ENCODE measurements at places on chromosomes 16 and 17.

DNA sequence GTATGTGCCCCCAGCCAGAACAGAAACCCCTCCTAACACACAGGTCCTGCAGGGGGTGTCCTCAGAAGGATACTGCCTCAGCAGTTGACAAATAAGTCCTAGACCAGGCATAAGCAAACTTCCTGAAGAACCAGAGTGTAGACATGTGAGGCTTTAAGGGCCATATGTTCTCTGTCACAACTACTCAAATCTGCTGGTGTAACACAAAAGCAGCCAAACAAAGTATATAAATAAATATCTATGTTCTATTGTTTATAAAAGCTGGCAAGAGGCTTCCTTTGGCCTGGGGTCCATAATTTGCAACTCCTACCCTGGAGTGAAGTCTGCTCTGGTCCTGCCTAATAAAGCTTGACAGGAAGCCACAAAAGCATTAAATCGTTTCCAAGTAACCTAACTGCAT lies 9.9 kb downstream of the FAM83G start:
- no peak for DNase-seq

DNA sequence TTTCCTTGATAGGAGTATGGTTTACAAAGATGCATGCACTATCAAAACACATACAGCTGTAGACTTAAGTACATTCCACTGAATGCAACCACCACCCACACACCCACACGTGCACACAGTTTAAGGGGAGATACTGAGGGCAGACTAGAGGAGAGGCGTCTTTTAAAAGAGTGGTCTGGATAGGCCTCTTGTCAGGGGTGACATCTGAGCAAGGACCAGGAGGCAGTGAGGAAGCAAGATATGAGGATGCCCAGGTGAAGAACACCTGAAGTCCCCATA lies 12.6 kb downstream of the MPHOSPH6 start:
- DNase-seq = no peak

GRCh38 chr17:72455562-72455961 lies 334.7 kb downstream of the SOX9 start:
- DNase-seq = no peak

- DNase-seq = no peak
Measured at GRCh38 chr16:66486773-66487579, 59.9 kb downstream of the BEAN1 start.

DNA sequence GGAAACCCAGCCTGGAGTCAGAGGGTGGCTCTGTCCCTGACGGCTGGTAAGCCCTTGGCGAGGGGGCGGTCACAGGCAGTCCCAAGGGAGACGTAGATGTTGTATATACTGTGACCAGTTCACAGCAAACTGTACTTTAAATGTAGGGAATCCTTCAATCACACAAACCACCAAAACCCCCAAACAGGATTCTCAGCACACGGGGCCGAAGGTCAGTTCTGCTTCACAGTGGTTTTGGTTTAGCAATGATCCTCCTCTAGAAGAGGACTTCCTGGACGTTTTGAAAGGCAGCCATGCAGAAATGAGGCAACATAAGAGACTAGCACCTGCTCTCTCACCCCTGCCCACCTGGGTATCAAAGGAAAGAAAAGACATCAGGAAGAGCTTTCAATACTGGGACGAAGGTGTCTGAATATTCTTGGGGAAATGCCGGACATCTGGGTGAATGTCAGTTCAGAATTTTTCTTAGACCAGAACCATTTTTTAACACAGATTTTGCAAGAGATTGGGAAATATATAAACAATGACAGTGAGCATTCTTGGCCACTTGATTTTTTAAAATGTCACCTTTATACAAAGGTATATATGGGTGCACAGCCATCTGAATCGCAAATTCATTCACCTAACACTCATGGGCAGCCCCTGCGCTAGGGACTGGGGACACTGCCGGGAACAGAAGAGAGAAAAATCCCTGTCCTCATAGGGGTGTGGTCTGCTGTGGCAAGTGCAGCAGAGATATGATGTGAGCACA lies 74.2 kb downstream of the CRISPLD2 start:
- no peak for DNase-seq

GRCh38 chr16:87115646-87116045 lies 201.5 kb downstream of the C16orf95 start:
- no peak for DNase-seq

DNA sequence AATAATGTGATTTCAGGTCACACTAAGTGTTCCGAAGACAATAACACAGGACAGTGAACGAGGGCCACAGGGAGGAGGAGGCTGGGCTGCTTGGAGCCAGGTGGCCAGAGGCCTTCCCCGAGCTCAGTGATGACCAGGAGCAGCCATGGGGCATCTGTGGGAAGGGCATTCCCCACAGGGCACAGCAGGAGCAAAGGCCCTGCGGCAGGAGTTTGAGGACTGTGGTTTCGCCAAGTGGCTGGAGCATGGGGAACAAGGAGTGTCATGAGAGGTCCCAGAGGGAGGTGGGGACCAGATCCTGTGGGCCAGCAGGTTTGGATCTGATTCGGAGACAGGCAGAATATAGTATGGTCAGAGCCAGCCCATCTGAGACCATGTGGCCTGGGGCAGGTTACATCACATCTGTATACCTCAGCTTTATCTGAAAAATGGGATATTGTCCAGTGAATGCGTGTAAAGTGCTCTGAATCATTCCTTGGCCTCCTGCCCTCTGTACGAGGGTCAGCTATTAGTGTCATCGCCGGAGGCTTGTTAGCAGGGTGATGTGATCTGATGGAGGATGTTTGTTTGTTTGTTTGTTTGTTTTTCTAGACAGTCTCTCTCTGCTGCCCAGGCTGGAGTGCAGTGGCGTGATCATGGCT lies 176.8 kb downstream of the KATNIP start:
- no peak for DNase-seq

DNA sequence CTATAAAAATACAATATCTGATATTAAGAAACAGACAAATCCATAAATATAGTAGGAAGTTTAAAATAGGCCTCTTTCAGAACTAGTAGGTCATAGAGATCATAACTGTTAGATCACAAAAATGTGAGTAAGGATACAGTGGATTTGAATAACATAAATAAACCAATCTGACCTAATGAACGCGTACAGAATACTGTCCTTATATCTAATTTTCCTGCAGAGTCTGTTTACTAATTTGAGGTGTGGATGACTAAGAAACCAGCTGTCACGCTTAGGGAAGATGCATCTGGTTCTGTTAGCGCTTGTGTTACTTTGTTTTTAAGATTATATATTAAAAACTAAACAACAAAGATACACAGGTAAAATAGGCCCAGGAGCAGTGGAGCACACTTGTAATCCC lies 14.8 kb downstream of the CPD start:
- no peak for DNase-seq

GRCh38 chr16:59634004-59634579 lies 900.0 kb upstream of the GOT2 start:
- no peak for DNase-seq

- peak; percentile 94 for DNase-seq
Measured at GRCh38 chr17:38598536-38598935, 7.2 kb downstream of the SRCIN1 start.

- DNase-seq = no peak
Measured at GRCh38 chr16:11799017-11799381, 1.9 kb upstream of the ZC3H7A start.

DNA sequence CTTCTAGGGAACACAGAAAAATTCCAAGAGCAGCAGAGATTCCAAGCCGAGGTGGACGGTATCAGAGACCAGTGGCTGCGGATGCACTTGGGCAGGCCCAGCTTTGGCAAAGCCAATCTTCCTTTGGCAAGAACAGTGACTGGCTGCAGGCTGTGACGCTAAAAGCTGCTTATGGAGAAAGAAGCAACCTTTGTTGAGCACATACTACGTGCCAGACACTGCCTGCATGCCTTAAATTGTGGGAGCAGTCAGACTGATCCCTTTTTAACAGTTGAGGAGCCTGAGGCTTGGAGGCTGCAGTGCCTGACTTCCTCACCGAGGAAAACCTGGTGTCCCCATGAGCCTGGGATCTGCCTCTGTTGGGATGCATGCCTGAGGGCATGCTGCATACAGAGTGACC lies 69.0 kb upstream of the AMZ2 start:
- no peak for DNase-seq

GRCh38 chr16:2365397-2366294 lies 25.1 kb upstream of the ABCA3 start:
- no peak for DNase-seq

GRCh38 chr17:62931101-62931500 lies 34.9 kb upstream of the TANC2 start:
- DNase-seq = no peak

DNA sequence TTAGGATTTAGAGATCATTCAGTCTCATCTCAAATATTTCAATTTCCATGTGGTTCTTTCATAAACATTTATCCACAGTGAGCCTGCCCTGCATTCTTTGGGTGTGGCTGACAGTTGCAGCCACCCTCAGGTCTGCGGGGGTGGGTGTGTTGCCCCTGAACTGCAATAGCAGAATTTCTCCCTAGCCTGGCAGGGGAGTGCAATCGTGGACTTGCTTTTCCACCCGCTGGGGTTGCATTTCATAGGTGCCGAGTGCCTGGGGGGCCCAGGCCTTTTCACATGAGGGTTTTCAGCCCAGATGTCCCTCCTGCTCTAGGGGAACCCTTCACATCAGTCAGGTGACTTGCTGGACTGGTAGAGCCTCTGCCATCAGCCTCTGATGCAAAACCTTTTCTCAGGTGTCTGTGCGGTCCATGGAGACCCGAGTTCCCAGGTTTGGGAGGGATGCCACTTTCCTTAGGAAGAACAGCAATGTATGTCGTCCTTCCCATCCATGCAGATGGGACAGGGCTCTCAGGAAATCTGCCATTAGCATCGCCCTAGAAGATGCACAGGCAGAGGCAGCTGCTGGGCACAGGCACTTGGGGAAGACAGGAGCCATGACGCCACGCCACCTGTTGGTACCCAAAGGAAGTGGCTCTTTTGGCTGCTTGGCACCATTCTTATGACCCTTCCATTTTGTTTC lies 2.4 kb upstream of the USP36 start:
- DNase-seq = peak; percentile 84

GRCh38 chr17:79556271-79556670 lies 54.6 kb downstream of the RBFOX3 start:
- peak; percentile 17 for DNase-seq

GRCh38 chr16:67546761-67547422 lies 15.4 kb upstream of the CTCF start:
- DNase-seq = peak; percentile 95

DNA sequence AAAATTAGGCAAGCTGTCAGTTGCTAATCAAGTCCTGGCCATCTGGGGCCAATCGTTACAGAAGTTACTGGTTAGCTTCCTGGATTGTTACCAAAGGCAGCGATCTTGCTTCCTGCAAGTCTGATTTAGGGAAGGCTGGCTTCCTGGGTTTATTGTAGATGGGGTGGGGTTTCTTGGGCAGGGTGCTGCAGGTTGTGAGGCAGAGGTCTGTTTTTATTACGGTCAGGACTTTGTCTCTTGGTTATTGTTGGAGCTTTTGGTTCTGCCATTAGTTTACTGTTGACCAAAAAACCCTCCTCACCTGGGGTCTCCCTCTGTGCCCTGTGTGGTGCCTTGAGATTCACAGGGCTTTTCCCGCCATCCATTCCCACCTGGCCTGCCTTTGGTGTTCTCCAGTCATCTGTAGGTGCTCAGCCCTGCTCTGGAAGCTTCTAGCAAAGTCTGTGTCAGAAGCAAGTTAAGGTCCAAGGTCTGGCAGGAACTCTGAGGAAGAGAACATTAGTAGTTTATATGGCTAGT lies 36.9 kb downstream of the SLC47A1 start:
- DNase-seq = no peak

- no peak for DNase-seq
Measured at GRCh38 chr17:47955497-47956461, 1.9 kb downstream of the PRR15L start.

DNA sequence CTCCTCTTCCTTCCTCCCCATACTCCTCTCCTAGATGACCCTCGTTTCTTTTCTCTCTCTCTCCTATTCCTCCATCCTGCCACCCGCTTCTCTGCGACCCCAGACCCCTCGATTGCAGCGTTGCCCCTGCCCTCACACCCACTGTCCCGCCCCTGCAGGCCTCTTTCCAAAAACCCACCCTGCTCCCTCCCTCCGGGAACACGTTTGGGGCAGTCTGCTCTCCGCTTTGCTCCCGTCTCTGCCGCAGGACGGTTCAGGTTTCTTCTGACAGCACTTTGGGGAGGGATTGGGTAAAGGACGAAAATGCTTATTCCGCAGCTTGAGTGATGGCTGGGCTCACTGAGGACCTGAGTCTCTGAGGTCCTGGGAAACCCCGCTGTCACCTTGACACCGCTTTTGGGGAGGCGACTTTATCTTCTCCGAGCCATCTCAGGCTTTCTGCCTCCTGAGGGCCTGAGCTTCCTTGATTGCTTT lies 690 bp downstream of the NDE1 start:
- DNase-seq = peak; percentile 72

- DNase-seq = peak; percentile 79
Measured at GRCh38 chr17:4641297-4642195, at the start of gene ALOX15. TSS of gene ALOX15 (minus strand) at chr17:4641678. CDS start at chr17:4641651, 27 bp downstream.

GRCh38 chr16:86085795-86086194 lies 186.8 kb downstream of the IRF8 start:
- DNase-seq = no peak

DNA sequence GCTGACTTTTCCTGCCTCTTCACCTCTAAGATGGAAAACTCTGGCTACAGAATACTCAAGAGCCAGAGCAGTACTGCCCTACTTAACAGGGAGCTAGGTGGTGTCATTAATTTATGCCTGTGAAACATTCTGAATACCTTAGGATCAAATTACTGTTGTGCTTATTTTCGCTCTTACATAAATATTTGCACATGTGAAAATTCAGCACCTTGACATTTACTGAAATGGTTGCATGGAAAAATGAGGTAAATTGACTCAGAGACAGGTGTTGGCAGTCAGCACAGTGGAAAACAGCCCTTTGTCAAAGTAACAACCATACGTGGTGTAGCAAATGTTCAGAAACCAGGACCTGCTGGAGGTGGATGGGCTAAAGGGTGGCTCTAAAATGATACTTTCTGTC lies 193.6 kb downstream of the CDH8 start:
- DNase-seq = no peak

DNA sequence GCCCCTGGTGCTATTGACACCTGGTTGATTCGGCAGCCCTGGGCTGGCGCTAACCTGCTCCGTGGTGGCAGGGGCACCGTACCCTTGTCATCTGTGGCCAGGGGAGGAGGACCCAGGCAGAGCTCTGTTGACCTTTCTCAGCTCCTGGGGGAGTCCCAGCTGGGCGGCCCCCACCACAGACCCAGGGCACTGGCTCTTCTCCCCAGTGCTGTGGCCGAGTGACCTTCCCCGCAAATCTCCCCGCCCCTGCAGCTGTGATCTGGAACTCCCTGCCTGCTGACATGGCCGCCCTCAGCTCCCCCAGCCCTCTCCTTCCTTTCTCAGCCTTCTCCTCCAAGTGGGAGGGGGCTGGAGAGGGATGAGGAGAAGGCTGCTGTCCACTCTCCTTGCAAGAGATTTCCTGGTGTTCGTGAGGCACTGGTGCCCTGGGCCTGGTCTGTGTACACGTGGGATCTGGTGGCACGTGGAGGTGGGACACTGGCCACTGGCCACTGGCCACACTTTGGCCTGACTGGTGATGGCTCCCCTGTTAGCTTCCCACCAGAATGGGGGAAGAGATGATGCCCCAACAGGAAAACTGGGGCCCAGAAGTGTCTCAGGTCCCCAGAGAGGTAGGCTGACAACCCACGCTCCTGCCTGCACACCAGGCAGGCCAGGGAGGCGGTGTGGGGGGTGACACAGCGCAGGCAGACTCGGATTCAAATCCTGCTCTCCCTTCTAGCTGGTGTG lies 8.2 kb downstream of the FMNL1 start:
- peak; percentile 70 for DNase-seq

- peak; percentile 71 for DNase-seq
Measured at GRCh38 chr17:67689534-67690177, 28.1 kb upstream of the NOL11 start.
